ENCODE measurements at places on chromosomes 5 and 9. TPM values are rescaled to one million over a fixed set of nuclear protein-coding genes. Genes with fewer than 3 reads are reported as not detected.
A peak's percentile ranks its signal among the peaks of the same experiment; 100 is the strongest.

GRCh38 chr5:68333649-68334552, 118.3 kb downstream of the PIK3R1 start:
- no peak overlapping the region for H3K27ac ChIP-seq
- no peaks in the 10 kb centered on the region for H3K27me3 ChIP-seq
- H3K36me3 ChIP-seq: no peaks in the 10 kb centered on the region
- peaks cover 50% of the 10 kb centered on the region for H3K4me1 ChIP-seq
- H3K4me3 ChIP-seq: no peak overlapping the region
- DNase-seq: no peak

- no peak overlapping the region for H3K4me3 ChIP-seq
- H3K27ac ChIP-seq: no peak overlapping the region
- no peaks in the 10 kb centered on the region for H3K36me3 ChIP-seq
- DNase-seq: peak; percentile 85
- no peaks in the 10 kb centered on the region for H3K27me3 ChIP-seq
These were observed 41.6 kb downstream of the LPAR1 start for GRCh38 chr9:110996436-110997220.

DNA sequence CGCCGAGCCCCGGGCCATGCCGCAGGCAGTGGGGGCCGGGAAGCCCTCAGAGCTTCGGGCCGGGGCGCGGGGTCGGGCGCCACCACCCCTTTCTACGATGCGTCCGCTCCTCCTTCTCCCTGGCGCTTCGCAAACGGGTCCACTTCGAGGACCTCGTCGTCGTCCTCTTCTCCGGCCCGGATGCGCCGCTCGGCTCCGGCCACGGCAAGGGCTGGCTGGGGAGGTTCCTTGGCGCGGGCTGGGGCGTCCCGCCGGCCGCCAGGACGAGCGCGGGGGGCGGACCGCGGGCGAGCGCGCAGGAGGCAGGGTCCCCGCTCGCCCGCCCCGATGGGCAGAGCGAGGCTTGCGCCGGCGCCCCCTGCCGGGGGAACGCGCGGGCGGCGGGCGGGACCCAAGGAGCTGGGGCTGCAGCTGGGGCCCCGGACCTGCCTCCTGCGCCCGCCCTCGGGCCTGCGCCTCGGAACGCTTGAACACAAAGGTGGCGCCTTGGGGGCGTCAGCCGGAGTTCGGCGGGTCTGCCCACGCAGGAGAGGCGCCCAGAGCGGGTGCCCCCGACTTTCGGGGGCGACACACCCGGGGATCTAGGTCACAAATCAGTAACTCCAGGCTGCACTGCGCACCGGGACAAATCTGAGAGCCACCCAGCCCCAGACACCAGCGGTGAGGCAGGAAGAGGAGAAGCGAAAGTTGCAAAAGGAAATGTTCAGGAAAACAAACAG, at the start of gene ROR2:
ROR2 (minus strand) TSS at position 283 of the 719 bp plus-strand sequence.
- H3K27me3 ChIP-seq: peaks cover 95% of the 10 kb centered on the region
- peak; percentile 92 for DNase-seq
- H3K4me1 ChIP-seq: peaks cover 18% of the 10 kb centered on the region

DNA sequence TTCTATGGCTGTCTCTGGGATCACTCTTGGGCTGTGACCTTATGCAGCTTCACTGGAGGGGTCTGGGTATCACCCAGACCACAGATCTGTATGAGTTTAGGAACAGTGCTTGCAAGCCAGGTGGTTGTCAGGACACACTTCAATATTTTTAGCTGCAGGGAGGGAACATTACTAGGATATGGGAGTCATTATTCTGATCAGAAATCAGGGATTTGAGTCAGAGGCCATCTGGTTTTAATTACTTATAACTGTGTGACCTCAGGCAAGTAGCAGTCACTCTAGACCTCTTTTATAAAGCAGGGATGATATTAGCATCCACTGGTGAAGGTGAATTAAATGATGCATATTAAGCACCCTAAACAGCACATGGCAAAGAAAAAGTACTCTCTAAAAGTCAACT, 60.1 kb upstream of the NMUR2 start:
- H3K27ac ChIP-seq: no peak overlapping the region
- H3K4me3 ChIP-seq: no peak overlapping the region
- no peaks in the 10 kb centered on the region for H3K27me3 ChIP-seq

GRCh38 chr5:116453988-116454411, 120.6 kb downstream of the SEMA6A start:
- peaks cover 15% of the 10 kb centered on the region for H3K4me1 ChIP-seq
- no peaks in the 10 kb centered on the region for H3K27me3 ChIP-seq
- no peak for DNase-seq
- peaks cover 3% of the 10 kb centered on the region for H3K36me3 ChIP-seq
- H3K4me3 ChIP-seq: no peak overlapping the region

DNA sequence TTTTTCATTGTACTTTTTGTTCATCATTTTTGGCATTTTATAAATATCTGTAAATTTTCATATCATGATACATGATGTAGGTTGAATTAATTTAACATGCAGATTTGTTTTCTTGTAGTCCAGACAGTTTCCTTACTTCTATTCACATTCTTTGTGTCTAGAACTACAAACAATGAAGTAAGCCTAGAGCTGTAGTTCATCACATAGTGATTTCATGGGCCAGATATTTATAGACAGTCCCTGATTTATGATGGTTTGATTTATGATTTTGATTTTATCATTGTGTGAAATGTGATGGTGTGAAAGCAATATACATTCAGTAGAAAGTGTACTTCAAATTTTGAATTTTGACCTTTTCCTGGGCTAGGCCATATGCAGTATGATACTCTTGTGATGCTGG, 139.0 kb downstream of the ARHGEF28 start:
- DNase-seq: no peak
- no peaks in the 10 kb centered on the region for H3K4me1 ChIP-seq
- no peak overlapping the region for H3K4me3 ChIP-seq
- H3K27me3 ChIP-seq: no peaks in the 10 kb centered on the region
- no peak overlapping the region for H3K27ac ChIP-seq
- no peaks in the 10 kb centered on the region for H3K36me3 ChIP-seq

DNA sequence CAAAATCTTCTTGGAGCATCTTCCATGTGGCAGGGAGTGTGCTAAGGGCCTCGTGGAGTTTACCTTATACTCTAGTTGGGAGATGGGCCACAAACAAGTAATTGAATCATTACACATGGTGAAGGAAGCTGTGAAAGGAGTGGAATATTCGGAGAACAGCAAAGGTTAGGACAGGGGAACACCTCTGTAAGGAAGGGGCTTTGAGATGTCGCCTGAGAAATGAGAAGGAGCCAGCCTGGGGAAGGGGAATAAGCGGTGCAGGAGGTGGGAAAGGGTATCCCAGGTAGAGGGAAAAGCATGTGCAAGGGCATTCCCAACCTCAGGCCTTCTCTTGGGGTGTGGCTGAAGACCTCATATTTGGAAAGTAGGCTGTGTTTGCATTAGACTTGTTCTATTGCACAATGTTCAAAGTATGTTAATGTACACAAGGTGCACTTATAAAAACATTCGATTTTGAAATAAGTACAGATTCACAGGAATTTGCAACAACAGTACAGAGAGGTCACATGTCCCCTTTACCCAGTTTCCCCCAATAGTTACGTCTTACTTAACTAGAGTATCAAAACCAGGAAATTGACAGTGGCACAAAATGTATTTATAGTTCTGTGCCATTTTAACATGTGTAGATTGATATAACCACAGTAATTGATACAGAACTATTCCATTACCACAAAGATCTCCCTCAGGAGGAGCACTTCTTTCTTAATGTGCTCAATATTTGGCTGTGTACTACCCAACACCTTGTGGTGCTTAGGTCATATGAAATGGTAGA, 2.4 kb upstream of the STOM start:
- H3K27me3 ChIP-seq: no peaks in the 10 kb centered on the region
- peak; percentile 47 for DNase-seq
- H3K4me1 ChIP-seq: peaks cover 51% of the 10 kb centered on the region
- H3K36me3 ChIP-seq: no peaks in the 10 kb centered on the region
- H3K27ac ChIP-seq: peak overlapping the region; percentile 96

DNA sequence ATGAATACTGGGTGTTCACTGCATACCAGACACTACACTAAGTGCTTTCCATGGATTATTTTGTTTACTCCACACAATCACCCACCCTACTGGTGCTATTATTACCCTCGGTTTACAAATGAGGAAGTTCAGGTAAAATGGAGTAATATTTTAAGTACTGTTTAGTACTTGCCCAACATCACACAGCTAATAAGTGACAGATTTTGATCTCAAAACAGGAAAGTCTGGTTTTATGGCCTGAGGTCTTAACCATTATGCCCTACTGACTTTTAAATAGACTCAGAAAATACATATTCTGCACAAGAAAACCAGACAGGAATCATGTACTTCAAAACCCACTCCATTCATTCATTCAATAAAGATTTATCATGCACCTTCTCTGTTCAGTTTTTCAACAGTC, 431.0 kb upstream of the TLE4 start:
- no peak overlapping the region for H3K27ac ChIP-seq
- no peaks in the 10 kb centered on the region for H3K36me3 ChIP-seq
- no peaks in the 10 kb centered on the region for H3K4me1 ChIP-seq
- H3K4me3 ChIP-seq: no peak overlapping the region
- no peaks in the 10 kb centered on the region for H3K27me3 ChIP-seq
- DNase-seq: no peak

- no peak for DNase-seq
- H3K27me3 ChIP-seq: no peaks in the 10 kb centered on the region
- no peak overlapping the region for H3K27ac ChIP-seq
- H3K4me1 ChIP-seq: no peaks in the 10 kb centered on the region
- H3K36me3 ChIP-seq: no peaks in the 10 kb centered on the region
- no peak overlapping the region for H3K4me3 ChIP-seq
These were observed 289.6 kb downstream of the KIF4B start for GRCh38 chr5:155303120-155303519.

GRCh38 chr5:38723426-38723825, 122.4 kb upstream of the OSMR start:
- no peaks in the 10 kb centered on the region for H3K4me1 ChIP-seq
- DNase-seq: no peak
- no peak overlapping the region for H3K27ac ChIP-seq

DNA sequence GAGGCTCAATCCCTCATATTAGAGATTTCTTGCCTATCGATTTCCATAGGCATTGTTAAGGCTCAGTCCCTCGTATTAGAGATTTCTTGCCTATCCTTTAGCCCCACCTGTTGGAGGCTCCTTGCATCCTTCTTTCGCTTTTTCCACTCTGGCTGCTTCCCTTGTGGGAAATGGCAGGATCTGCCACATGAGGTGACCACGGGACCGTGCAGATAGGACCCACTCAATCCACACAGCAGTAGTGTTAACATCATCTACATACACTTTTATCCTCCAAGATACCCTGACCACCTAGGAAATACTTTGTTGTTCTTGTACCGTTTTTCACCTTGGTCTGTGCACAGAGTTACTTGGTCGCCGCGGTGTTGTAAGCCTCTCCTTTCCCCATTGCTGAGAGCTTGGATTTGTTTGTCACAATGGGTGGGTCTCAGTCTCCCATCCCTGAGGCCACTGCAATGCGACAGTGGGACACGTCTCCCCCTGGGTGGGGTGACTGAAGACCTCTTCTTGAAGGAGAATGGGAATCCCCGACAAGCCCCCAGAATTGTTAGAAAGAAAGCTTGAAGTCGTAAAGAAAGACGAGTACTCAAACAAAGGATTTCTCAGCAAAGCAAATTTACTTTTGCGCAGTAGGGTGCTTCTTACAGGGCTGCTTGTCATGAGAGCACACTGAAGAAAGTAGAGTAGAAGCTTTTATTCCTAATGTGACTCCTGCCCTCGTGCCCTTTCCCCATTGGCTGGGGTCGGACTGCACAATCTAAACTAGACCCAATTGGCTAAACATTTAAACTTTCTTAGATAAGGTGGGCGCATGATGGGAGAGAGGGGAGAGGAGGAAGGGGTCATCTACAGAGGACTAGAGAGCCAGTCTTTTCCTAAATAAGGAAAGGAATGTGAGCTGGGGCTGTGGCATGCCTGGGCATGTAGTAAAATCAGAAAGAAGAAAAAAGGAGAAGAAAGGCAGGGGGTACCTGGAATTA, 19.8 kb downstream of the IFT74 start:
- H3K27me3 ChIP-seq: no peaks in the 10 kb centered on the region
- H3K4me1 ChIP-seq: no peaks in the 10 kb centered on the region
- no peak overlapping the region for H3K27ac ChIP-seq
- no peak overlapping the region for H3K4me3 ChIP-seq
- peaks cover 8% of the 10 kb centered on the region for H3K36me3 ChIP-seq

DNA sequence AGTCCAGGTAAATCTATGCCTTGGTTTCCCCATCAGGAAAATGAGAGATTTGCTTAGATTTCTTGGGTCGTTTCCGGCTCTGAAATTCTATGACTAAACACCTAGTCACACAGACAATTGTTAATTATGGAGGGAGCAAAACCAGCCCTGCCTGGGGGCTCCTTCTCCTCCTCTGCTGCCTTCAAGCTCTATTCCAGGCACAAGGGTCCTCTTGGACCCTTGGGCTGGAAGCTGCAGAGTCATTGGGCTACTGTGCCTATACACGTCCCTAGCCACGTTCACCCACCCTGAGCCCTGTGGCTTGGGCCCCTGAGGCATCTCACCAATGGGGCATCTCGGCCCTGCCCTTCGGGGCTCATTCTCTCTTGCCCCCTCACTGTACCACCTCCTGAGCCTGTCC, 73.8 kb upstream of the TBC1D2 start:
- H3K36me3 ChIP-seq: no peaks in the 10 kb centered on the region
- no peak overlapping the region for H3K27ac ChIP-seq
- H3K4me3 ChIP-seq: no peak overlapping the region
- no peaks in the 10 kb centered on the region for H3K27me3 ChIP-seq
- H3K4me1 ChIP-seq: no peaks in the 10 kb centered on the region

DNA sequence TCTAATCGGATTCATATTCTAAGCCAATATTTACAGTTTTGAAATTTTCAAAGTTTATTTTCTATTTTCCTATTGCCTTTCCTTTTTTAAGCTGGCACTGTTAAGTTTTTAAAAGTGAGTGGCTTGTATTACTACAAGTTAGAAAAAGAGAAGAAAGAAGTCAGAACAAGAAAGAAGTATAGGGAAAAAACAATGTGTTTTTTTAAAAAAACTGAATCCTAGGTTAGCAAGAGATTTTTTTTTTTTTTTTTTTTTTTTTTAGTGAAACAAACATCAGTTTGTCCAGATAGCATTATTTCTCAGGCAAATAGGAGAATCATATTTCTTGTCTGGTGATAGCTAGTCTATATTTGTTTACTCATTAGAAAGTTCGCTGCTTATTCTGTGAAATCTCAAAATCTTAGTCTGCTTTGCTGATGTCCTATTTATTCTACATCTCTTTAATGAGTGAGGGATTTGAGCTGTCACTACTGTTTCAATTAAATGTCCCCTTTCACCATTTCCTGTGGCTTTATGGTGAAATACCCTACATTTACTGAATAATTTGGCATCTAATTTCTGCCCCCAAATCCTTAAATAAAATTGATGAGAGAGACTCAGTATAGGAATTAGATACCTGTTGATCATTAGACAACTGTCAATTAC, 19.1 kb upstream of the LMNB1 start:
- H3K36me3 ChIP-seq: no peaks in the 10 kb centered on the region
- H3K27ac ChIP-seq: peak overlapping the region; percentile 83
- H3K27me3 ChIP-seq: no peaks in the 10 kb centered on the region
- DNase-seq: no peak
- peaks cover 49% of the 10 kb centered on the region for H3K4me1 ChIP-seq
- H3K4me3 ChIP-seq: no peak overlapping the region

ANKRD18A gene
- 7.0 TPM for total RNA-seq

FAM151B gene
- total RNA-seq: 4.7 TPM

Measured in left lung (tissue), 14 donors.